Thoracic aorta (tissue), 2 donors: ENCODE measurements at places on chromosomes 7 and 10. TPM values are rescaled to one million over a fixed set of nuclear protein-coding genes. Genes with fewer than 3 reads are reported as not detected.

The ARHGEF35 gene
- 1.1 TPM for total RNA-seq

The ANKRD2 gene
- 1.9 TPM for total RNA-seq

The ZC3HAV1L gene
- 10.4 TPM for total RNA-seq

The VSTM2A gene
- not detected for total RNA-seq

- H3K36me3 ChIP-seq, result peaks cover 33% of the 10 kb centered on the region
- no peaks in the 10 kb centered on the region for H3K27me3 ChIP-seq
- no peak overlapping the region for H3K4me3 ChIP-seq
- no peaks in the 10 kb centered on the region for H3K4me1 ChIP-seq
These were observed 21.8 kb downstream of the NKX6-2 start for GRCh38 chr10:132764108-132764507.

DNA sequence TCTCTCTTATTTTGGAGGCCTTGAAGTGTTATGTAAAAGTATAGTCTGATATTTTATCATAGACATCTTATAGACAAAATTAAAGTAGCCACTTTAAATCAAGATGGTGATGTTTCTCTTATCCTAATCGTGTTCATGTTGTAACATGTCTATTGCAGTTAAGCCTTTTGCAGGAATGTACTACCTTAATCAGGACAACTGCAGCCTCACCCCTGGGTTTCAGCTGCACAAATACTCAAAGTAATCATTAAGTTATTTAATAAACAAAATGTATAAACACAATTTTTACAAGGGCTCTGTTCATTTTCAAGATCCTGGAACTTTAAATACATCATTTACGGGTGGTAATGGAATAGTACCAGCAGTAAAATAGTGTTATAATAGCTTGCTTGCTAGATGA, 14.4 kb upstream of the KIF5B start:
- H3K27ac ChIP-seq, result no peak overlapping the region
- no peaks in the 10 kb centered on the region for H3K36me3 ChIP-seq
- H3K27me3 ChIP-seq, result no peaks in the 10 kb centered on the region

DNA sequence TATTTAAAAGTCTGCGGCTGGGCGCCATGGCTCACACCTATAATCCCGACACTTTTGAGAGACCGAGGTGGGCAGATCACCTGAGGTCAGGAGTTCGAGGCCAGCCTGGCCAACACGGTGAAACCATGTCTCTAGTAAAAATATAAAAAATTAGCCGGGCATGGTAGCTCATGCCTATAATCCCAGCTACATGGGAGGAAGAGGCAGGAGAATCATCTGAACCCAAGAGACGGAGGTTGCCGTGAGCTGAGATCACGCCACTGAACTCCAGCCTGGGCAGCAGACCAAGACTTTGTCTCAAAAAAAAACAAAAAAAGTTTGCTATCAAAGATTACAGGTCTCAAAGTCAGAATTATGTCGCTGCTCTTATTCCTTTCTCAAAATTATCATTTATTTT, 55.5 kb downstream of the HIBADH start:
- H3K4me1 ChIP-seq, result no peaks in the 10 kb centered on the region
- H3K27ac ChIP-seq, result no peak overlapping the region
- H3K36me3 ChIP-seq, result no peaks in the 10 kb centered on the region
- H3K27me3 ChIP-seq, result no peaks in the 10 kb centered on the region

- peaks cover 6% of the 10 kb centered on the region for H3K27me3 ChIP-seq
- H3K36me3 ChIP-seq, result no peaks in the 10 kb centered on the region
- H3K27ac ChIP-seq, result no peak overlapping the region
These were observed 12.9 kb upstream of the HOXA13 start for GRCh38 chr7:27212497-27213432.

GRCh38 chr10:81524467-81524866, 350.5 kb upstream of the NRG3 start:
- H3K36me3 ChIP-seq, result no peaks in the 10 kb centered on the region
- H3K4me1 ChIP-seq, result no peaks in the 10 kb centered on the region
- DNase-seq, result no peak
- no peak overlapping the region for H3K4me3 ChIP-seq

DNA sequence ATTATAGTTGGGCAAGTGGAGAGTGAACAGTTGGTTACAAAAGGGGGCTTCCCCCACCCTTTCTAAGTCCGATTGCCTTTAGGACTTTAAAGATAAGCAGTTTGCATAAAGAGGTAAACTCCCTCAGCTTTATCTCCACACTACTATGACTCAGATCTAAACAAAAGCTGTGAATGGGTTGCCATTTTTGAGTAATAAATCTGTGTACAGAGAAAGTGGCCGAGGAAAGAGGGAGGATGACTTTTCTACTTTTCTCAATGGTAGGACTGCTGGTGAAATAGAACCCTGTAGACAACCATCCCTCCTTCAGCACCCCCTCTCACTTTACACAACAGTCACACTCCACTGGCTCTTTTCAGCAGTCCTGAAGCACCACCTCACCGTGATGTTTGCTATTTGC, 71.2 kb downstream of the DNMBP start:
- no peak overlapping the region for H3K4me3 ChIP-seq
- no peaks in the 10 kb centered on the region for H3K36me3 ChIP-seq
- no peaks in the 10 kb centered on the region for H3K27me3 ChIP-seq
- H3K4me1 ChIP-seq, result no peaks in the 10 kb centered on the region
- DNase-seq, result no peak

DNA sequence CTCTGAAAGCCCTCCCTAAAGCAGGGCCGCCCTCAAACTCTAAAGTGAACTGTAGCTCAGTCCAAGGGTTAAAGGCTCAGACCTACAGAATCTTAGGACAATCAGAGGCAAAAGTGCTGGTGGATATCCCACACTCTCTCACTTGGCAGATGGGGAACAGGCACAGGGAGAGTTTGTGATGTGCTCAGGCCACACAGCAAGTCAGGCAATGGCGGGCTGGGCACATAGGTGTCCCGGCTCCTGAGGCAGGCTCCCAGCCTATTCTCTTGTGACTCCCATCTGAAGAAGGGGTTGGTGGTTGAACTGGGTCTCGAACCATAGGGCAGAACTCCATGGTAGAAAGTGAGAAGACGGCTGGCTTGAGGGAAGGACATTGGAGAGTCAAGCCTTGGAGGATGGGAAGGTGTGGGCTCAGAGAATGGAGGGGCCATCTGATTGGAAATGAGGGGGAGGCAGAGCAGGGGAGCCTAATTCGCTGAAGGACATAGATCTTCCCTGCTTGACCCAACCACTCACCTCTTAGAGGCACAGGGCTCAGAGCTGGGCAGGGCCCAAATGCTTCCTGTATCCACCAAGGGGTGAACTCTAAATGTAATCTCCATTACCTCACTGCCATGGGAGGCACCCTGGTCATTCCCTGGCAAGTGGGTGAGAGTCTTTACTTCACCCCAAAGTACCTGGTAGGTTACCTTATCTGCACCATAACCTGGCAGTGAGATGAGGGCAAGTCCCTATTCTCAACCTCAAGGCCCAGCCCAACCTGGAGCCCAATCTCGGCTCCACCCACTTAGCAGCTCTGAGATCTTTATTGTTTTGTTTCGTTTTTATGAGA, 4.9 kb upstream of the ZMIZ1 start:
- no peaks in the 10 kb centered on the region for H3K27me3 ChIP-seq
- H3K4me1 ChIP-seq, result peaks cover 5% of the 10 kb centered on the region
- no peaks in the 10 kb centered on the region for H3K36me3 ChIP-seq

GRCh38 chr7:108291791-108292440, 161.8 kb upstream of the LAMB4 start:
- no peak overlapping the region for H3K4me3 ChIP-seq
- H3K4me1 ChIP-seq, result peaks cover 12% of the 10 kb centered on the region
- DNase-seq, result no peak
- no peaks in the 10 kb centered on the region for H3K36me3 ChIP-seq
- no peaks in the 10 kb centered on the region for H3K27me3 ChIP-seq

GRCh38 chr7:31107106-31108090, 55.3 kb downstream of the ADCYAP1R1 start:
- no peak for DNase-seq
- no peaks in the 10 kb centered on the region for H3K27me3 ChIP-seq

- no peak overlapping the region for H3K27ac ChIP-seq
- H3K27me3 ChIP-seq, result no peaks in the 10 kb centered on the region
- H3K4me1 ChIP-seq, result peaks cover 6% of the 10 kb centered on the region
- no peak overlapping the region for H3K4me3 ChIP-seq
- no peak for DNase-seq
- no peaks in the 10 kb centered on the region for H3K36me3 ChIP-seq
These were observed 217.6 kb upstream of the TCF7L2 start for GRCh38 chr10:112732277-112732921.

DNA sequence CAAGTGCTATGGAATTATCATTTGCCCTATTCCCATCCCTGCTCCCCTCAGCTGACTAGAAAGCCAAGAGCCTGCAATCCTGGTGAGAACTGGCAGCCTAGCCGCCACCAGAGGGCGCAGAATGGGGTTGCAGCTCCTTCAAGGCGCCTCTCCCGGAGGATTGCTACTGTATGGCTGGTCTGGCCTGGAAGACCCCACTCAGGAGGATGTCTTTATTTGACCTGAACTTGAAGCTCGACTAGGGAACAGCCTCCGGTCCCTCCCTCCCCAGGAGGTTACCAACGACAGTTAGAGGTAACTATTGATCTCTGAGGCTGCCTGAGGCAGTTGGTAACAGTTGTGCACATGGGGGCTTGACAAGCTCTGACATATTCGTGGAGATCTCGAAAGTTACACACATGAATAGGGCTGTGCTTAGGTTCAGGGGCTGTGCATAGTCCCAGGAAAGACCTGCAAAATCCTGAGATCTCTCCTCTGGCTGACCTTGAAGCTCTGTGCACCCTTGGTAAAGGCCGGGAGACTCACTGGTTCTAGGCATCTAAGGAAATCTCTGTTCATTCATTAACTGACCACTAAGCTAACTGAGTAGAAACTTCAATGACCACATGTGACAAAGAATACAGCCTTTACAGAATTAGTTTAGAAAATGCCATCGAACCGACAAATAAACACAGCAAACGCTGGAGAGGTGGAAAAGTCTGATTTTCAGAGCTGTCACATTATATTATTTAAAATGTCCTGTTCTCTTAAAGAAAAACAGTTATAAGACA, 65.7 kb downstream of the TSPAN12 start:
- no peak overlapping the region for H3K4me3 ChIP-seq
- peak; percentile 7 for DNase-seq
- H3K27me3 ChIP-seq, result no peaks in the 10 kb centered on the region
- H3K27ac ChIP-seq, result no peak overlapping the region
- peaks cover 5% of the 10 kb centered on the region for H3K36me3 ChIP-seq
- H3K4me1 ChIP-seq, result no peaks in the 10 kb centered on the region

DNA sequence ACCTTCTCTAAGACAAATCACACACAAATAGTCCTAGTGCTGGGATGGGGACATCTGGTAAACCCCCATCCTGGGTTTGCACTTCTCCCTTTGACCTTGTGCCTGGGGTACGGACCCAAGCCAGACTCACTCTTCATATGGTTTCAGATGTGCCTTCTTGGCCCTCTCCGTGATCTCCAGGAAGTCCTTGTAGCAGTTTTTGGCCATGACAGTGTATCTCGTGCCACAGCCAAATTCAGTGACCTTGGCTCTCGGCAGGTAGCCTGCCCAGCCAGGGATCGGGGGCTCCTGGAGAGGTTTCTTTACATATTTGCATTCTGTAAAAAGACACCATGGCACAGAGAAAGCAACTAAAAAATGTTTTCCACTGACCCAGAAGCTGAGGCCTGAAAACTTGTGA, 43.9 kb downstream of the PNLIPRP2 start:
- no peaks in the 10 kb centered on the region for H3K27me3 ChIP-seq
- H3K27ac ChIP-seq, result no peak overlapping the region
- H3K4me1 ChIP-seq, result peaks cover 8% of the 10 kb centered on the region
